Stimulated activated CD8-positive, alpha-beta memory T cell treated with anti-CD3 and anti-CD28 coated beads, Interleukin-4, amount 100 ng/mL, for 1 hour (primary cell): ENCODE measurements at places on chromosomes 2 and 18.

GRCh38 chr2:37389989-37390765 is 45.7 kb downstream of the QPCT start:
- DNase-seq, result no peak

DNA sequence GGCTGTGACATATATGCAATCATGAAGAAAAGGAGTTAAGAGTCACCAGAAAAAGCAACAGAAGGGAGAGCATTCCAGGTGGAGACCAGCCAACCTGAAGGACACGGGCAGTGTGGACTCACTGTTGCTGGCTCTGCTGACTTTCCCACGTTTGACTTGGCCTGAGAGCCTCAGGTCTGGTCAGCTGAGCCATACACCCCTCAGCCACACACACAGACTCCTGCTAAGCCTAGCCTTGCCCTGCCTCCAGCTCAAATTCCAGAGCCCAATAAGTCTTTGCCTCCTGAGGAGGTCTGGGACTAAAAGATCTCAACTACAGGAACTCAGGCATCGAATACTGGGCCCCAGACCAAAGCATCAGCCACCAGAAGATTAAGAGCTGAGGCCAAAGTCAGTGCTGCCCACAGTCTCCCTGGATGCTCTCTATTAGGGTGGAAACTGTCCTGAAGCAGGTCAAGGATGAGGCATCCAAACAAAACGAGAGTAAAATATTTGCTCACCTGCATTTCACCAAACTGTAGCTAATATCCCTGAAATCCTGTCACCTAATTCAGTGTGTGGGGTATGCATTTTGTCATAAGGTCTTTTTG is 23.3 kb downstream of the CACNB4 start:
- DNase-seq, result no peak

DNA sequence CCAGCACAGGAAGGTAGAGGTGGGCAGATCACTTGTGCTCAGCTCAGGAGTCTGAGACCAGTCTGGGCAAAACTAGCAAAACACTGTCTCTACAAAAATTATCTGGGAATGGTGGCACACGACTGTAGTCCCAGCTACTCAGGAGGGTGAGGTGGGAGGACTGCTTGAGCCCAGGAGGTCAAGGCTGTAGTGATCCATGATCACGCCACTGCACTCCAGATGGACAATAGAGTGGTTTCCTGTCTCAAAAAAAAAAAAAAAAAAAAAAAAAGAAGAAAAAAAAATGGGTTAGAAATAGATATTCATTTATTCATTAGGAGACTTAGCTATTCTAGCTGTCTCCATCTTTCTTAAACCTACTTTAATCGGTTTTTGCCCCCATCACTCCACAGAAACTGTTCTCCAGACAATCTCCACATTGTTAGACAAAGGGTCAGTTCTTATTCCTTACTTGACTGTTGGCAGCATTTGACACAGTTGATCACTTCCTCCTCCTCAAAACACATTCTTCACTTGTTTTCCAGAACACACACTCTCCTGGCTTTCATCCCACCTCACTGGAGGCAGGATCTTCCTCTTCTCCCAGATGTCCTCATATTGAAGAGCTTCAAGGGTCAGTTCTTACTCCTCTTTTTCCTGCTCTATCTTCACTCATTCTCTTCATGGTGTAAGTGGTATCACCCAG is 103.1 kb downstream of the DTNB start:
- DNase-seq, result no peak

DNA sequence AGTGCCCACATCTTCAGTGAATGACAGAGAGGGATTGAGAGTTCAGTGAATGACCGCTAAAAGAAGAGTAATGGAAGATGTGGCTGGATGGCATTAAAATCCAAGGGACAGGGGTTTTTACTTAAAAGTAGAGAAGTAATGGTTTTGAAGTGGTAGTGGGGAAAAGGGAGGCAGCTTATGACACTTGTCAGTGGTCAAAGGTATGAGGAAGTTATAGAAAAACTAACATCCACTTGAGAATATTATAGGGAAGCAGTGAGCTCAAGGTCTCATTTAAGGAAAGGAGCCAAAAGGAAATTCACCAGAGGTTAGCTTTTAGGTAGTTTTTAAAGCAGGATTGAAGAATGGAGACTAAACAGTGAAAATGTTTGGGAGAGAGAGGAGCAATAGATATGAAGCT is 24.3 kb downstream of the CDK15 start:
- DNase-seq, result no peak

DNA sequence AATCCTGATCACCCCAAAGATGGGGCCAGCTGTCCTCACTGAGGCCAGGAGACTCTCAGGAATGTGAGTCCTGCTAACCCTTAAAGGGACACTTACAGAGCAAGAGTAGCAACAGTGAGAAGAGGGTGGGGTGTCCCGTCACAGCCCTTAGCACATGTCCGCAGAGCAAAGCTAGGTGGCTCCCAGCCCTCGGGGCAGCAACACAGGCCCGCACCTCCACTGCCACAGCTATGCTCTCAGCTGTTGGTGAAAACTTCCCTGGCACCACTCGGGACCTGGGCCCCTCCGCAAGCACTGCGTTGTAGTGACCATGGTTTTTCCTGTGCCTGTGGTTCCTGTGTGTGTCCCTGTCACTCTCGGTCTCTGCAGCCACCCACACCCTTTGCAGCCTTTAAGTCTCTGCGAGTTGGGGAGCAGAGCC is 76.4 kb upstream of the UXS1 start:
- DNase-seq, result no peak

- DNase-seq, result no peak
Measured at GRCh38 chr2:20168048-20168726, 56.7 kb downstream of the SDC1 start.

DNA sequence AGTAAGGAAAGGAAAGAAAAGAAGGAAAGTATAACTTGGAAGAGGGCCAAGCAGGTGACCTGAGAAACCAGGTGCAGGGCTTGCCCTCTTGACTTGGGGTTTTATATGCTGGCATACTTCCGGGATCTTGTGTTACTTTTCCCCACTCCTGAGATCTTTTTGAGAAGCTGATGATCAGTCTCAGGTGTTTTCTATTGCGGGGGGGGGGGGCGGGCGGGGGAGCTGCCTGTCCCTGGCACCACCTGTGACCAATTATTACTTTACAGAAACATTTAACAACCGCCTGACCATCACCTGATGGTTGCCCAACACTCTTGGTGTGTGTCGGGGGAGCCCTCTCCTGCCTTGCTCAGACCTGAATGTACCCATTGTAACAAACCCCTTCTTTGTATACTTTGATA is 6.9 kb upstream of the CASP10 start:
- DNase-seq, result no peak
